ENCODE measurements at places on chromosomes 1 and 21. TPM values are rescaled to one million over a fixed set of nuclear protein-coding genes. Genes with fewer than 3 reads are reported as not detected.

GLIS1 gene
- total RNA-seq = not detected

PCP4 gene
- 2.5 TPM for total RNA-seq

CFAP141 gene
- not detected for total RNA-seq

RGS16 gene
- total RNA-seq = 0.94 TPM

MCOLN2 gene
- total RNA-seq = not detected

COQ8A gene
- total RNA-seq = 20.3 TPM

SLC9A1 gene
- 2.2 TPM for total RNA-seq

CENPF gene
- 30.0 TPM for total RNA-seq

TCEA3 gene
- 2.2 TPM for total RNA-seq

KIF21B gene
- total RNA-seq = 271 TPM

KIAA1614 gene
- 4.4 TPM for total RNA-seq

PLCH2 gene
- 11.0 TPM for total RNA-seq

GBP7 gene
- not detected for total RNA-seq

CCDC17 gene
- 0.94 TPM for total RNA-seq
